GM12865 (cell line): ENCODE measurements at places on chromosomes 1 and 21.

- DNase-seq = no peak
These were observed 13.2 kb downstream of the PDXK start for GRCh38 chr21:43731891-43732711.

GRCh38 chr1:228241259-228241658 is 33.4 kb downstream of the OBSCN start:
- no peak for DNase-seq

GRCh38 chr1:45414746-45415145 is 74.5 kb upstream of the MUTYH start:
- no peak for DNase-seq

DNA sequence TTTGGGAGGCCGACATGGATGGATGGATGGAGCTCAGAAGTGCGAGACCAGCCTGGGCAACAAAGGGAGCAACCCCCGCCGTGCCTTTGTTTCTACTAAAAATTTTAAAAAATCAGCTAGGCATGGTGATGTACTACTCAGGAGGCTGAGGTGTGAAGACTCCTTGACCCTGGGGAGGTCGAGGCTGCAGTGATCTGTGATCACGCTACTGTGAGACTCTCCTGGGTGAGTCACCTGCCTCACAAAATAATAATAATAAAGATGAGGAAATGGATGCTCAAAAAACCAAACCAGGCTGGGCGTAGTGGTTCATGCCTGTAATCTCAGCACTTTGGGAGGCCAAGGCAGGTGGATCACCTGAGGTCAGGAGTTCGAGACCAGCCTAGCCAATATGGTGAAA is 19.2 kb downstream of the DSTYK start:
- DNase-seq = no peak

DNA sequence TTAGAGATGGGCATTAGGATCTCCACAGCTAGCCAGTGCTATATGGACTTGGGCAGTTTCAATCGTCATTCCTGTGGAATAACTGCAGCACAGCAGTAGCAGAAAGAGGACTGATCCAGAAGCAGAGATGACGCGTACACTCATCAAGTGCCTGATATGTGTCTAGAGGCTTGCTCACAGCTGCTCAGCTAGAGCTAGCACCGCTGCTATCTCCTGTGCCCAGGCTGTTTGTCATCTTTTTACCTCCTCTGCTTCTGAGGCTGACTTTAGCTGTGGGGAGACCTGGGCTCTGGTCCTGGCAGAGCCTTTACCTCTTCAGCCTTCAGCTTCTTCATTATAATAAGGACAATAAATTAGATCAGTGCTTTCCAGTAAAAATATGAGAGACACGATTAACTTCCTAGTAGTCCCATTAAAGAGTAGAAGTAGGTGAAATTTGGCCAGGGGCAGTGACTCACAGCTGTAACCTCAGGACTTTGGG is 5.3 kb downstream of the TENT5C start:
- DNase-seq = no peak

- DNase-seq = no peak
These were observed 78.0 kb downstream of the MEGF6 start for GRCh38 chr1:3533067-3534048.

DNA sequence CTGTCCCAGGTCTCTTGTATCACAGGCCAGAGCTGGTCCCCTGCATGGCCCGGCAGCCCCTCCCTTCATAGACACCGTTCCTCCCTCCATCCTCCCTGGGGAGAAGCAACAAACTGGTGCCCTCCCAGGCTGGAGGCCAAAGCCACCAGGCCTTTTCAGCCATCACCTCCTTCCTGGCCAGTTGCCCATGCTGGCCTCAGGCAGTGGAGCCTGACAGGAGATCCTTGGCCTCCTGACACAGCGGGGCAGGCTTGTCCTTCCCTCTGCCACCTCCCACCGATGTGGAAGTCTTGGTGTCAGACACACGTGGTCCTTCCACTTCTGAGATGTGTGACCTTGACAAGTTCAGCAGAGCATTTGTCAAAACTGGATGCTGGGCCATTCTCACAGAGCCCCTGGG is 206.0 kb downstream of the HIVEP3 start:
- DNase-seq = no peak
